ENCODE measurements at places on chromosomes 5 and 9.
A peak's percentile ranks its signal among the peaks of the same experiment; 100 is the strongest.

DNA sequence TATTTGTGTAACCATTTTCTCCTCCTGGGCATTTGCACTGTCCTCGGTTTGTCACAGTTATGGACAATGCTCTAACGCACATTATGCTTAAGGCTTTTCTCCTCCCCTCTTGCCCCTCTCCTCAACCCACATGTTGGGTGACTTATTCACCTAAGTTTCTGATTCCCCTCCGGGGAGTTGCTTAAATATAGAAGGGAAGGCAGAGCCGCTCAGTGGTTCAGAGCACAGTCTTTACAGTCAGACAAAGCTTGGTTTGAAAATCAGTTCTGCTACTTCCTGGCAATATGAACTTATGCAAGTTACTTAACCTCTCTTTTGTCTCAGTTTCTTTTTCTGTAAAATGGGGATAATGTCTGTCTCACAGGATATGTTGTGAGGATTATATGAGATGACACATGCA lies 41.2 kb upstream of the SPRY4 start:
- DNase-seq: no peak

DNA sequence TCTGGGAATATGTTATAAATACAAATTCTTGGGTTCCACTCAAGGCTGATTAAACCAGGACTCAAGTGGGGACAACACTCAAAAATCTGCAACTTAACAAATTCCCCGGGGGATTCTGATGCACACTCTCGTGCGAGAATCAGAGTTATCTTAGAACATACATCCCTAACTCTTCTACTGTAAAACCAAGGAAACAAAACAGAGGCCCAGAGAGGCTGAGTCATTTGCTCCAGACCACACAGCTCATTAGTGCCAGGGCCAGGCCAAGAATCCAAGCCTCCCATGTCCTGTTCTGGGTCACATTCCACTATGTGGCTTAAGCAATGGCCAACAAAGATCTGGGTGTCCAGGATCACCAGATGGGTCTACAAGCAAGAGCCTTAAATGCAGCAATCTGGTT lies 166.0 kb downstream of the ADAMTS12 start:
- DNase-seq: no peak

GRCh38 chr5:134328619-134329018 lies 38.4 kb downstream of the CDKL3 start:
- no peak for DNase-seq

DNA sequence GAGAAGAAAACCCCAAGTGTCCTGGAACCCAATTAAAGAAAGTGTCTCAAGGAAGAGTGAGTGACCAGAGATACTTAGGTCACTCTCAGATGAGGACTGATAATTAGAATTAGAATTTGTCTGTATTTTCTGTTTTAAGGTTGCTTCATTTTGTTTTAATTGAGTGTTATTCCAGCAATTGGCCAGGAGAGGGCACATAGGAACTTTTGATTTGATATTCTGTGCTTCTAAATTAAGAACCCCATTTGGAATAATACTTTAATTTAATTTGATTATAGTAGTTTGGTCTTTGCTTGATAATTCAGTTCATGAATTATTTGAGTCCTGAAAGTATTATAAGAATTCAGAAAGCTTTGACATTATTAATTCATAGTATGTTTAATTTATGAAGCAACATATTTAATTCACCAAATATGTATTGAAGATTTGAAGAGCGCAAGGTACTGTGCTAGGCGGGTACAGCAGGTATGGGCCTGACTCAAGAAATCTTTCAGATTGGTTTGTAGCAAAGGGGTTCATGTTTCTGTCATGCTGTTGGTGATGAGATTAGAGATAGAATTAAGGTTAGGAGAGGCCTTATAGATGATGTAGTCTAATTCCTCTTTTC lies 4.9 kb downstream of the MRPL22 start:
- DNase-seq: no peak

DNA sequence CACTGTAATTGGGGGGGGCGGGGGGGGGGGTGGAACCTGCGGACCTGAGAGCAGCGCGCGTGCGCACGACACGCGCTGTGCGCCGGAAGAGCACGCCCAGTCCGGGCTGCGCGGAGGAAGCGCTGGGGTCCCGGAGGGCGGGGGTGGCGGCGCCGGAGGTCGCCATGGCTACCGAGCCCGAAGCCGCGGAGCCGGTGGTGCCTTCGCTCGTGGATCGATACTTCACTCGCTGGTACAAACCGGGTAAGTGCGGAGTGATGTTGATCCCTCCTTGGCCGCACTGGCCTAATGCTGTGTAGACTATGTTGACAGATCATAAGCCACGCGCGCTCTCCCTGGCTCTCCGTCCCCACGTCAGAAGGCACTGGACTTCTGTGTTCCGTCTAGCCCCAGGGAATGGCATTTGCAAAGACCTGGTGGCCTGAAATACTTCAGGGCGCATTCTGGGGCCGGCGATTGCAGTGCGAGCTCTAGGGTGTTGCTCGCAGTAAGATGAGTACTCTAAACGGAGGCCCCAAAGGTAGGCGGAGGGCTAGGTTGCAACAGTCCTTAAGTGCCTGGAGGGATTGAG lies at the start of gene ABITRAM:
ABITRAM (plus strand) TSS at position 78 of the 571 bp plus-strand sequence; CDS start at position 165, 87 bp downstream.
- peak; percentile 82 for DNase-seq

DNA sequence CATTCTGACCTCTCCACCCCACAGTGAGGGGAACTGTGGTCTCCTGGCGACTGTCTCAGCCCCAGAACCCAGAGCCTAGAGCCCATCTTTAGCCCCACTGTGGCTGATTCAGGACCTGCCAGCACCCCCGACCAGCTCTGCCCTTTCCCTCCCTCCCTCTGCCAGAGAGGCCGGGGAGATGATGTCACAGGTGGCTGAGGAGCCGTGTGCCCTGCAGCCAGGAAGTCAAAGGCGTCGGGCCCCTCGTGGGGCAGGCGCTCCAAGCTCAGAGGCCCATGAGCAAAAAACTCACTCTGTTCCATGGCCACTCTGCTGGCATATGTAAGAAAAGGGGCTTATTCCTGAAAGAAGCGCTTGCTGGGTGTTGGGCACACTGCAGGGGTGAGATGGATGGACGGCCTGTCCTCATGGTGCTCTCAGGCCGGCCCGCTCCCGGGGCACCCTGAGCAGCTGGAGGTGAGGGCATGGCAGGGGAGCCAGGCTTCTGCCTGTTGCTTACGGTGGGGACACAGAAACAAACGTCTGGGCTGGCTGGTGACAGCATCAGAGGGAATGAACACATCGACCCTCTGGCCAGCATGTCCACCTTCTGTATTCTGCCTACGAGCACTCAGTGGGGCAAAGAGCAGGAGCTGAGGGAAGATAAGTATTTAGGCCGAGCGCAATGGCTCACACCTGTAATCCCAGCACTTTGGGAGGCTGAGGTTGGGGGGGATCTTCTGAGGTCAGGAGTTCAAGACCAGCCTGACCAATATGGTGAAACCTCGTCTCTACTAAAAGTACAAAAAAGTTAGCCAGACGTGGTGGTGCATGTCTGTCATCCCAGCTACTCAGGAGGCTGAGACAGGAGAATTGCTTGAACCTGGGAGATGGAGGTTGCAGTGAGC lies 41.1 kb downstream of the LAMC3 start:
- no peak for DNase-seq

DNA sequence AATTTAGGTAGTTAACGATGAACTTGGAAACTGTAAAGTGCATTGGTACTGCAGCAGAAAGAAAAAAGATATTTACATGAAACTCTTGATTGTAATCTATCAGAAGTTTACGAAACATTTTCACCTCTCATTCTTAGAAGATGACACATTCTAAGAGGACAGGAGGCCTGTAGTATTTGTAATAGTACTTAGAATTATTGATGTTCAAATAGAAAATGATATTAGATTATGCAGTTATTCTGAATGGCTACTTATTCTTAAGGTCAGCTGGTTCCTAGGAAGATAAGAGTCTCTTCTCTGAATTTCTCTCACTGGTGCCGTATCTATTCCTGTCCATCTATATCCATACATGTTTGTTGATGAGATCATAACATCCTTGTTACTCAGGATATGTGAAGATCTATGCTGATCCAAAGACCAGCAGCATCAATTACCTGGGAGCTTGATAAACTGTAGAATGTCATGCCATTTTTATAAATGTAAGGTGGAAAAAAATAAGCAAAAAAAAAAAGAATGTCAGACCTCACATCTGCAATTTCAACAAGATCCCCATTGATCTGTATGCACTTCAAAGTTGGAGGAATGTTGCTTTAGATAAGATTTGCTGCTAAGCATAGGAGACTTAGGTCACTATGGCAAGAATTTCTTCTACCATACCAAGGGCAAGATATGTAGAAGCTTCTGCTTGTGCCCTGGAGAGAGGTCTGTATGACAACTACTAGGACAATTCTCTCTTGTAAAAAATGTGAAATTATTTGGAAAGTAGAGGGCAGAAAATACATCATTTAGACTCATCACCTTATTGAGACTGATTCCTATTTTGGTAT lies 42.4 kb upstream of the RICTOR start:
- DNase-seq: no peak

GRCh38 chr5:107485184-107485583 lies 185.6 kb downstream of the EFNA5 start:
- DNase-seq: no peak

- no peak for DNase-seq
Measured at GRCh38 chr9:89179540-89179894, 899 bp upstream of the SHC3 start.

DNA sequence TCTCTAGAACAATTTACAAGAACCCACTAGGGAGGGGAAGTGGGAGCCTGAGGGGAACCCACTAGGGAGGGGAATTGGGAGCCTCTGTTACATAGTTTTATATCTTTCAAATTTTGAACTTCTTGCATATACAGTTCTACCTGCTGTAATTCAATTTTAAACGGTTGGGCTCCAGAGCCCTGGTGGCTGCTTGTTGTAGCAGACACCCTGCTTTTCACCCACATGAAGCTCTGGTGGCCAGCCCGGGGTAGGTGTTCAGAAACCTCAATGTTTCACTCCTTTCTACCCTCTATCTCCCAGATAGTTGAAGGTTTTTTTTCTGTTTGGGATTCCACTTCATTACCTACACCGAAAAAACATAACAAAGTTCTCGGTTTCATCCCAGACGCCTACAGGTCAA lies 124.4 kb downstream of the TMEM174 start:
- no peak for DNase-seq

- no peak for DNase-seq
Measured at GRCh38 chr5:52856564-52856963, 68.8 kb downstream of the ITGA1 start.

DNA sequence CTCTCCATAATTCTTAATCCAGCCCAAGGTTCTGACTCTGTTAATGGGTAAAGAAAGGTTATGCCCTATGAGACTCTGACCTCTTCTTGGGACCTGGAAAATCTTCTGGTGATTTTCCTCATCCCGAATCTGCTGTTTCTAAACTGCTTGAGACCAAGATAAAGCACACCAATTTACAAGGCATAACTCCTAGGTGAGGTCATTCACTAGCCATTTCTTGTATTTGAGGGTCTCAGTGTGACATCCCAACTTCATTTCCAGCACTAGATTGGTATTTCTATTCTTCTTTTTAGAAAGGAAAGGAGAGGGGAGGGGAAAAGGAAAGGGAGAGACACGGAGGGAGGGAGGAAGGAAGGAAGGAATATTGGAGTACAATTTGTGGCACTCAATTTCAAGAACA lies 51.6 kb downstream of the SLC1A1 start:
- DNase-seq: no peak

DNA sequence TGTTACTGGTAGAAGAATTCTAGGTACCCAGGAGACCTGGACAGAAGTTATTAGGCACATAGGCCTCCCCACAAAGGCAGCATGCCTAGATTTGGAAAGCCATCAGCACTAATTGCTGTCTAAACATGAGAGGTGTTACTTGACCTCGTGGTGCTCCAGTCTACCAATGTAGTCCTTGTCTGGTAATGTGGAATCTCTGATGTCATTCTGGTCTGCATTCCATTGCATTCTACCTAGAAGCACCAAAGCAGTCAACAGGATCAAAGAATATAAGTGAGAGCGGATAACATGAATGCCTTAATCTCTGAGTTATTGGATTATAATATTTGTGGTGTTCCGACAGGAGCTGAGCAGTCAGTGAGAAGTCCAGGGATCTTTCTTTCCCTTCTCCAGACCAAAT lies 175.2 kb downstream of the PSAT1 start:
- DNase-seq: no peak

DNA sequence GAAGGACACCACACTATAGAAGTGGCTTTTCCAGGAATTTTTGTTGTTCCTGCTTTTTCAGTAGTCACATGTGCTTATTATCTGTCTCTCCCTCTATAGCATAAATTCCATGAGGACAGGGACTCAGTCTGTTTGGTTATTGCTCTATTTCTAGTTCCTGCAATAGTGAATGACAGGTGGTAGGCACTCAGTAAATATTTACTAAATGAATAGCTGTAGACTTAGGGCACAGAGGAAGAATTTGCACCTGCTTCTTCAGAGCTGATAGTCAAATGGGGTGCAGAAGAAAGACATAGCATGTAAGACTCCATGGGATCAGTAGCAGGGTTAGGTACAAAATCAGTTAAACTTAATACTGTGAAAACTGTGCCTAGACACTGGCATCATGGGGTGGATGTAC lies 580.2 kb downstream of the CCDC171 start:
- DNase-seq: no peak

DNA sequence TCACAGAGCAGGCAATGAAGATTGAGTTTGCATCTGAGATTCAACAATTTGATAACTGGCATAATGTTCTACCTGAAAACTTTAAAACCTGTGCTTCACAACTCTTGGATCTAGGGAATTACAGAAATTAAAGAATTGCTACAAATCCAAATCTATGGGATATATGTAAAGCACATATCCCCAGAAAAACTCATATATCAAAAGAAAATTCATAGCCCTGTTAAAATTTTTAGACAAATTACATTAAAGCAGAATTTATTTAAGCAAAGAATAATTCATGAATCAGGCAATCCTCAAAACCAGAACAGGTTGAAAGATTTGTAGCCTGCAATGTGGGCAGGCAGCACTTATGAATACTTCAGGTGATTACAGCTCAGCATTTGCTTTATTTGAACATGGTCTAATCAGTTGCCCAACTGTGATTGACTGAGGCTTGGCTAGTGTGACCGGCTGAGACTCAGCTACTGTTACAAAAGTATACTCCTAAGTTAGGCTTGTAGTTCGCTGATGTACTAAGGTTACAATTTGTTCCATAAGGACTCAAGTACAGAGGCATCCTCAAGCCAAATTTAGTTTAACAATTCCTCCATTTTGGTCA lies 10.3 kb upstream of the UBTD2 start:
- no peak for DNase-seq

DNA sequence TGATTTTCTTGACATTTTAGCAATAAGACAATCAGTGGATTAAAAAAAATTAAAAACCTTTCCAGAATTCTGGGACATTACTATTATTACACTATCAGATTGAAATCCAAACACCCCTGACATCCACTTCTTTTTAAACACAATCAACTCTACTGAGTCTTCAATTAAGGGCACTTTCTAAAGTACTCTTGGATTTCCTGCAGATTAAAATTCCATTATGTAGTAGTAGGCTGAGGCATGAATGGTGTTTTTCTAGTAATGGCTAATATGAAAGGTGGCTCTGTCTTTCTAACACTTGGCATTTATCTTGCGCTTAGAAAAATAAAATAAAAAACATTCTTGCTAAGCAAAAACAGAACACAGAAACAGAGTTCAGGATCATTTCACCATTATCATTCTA lies 107.8 kb downstream of the OXCT1 start:
- DNase-seq: no peak

- no peak for DNase-seq
Measured at GRCh38 chr5:55350754-55351153, 43.0 kb downstream of the MTREX start.

GRCh38 chr9:33868440-33868973 lies 51.5 kb downstream of the UBE2R2 start:
- no peak for DNase-seq
